Pancreas (tissue), 10 donors: ENCODE measurements at places on chromosomes 11 and 22.

DNA sequence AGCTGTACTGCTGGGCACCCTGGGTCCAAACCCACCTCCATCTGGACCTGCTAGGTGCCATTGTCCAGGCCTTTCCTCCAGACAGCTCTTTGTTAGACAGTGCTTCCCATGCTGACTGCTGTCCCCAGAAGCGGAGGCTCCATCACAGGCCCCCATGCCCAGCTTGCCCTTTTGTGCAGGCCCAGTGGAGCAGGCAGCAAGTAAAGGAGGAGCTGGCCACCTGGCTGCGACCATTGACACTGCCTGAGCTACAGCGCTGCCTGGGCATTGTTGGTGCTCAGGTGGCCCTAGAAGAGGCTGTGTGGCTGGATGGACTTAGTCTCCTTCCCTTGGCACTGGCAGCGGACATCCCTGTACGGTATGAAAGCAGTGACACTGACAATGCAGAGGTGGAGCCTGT is 1.5 kb downstream of the DNHD1 start:
- DNase-seq, result no peak

DNA sequence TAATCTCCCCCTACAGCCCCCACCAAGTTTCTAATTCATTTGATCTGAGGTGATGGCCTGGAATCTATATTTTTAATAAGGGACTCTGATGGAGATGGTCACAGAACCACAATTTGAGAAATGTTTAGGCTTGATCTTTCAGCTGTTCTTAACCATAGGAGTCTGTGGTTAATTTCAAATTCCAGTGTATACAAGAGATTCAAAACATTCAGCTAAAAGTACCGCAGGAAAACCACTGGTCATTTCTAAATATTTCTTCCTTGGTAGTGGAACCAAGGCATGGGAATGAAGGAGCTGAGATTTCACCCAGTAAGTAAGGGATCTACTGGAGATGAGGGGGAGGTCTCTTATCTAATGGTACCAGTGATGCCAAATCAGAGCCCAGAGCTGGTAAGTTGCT is 18.3 kb upstream of the GALNT18 start:
- no peak for DNase-seq

DNA sequence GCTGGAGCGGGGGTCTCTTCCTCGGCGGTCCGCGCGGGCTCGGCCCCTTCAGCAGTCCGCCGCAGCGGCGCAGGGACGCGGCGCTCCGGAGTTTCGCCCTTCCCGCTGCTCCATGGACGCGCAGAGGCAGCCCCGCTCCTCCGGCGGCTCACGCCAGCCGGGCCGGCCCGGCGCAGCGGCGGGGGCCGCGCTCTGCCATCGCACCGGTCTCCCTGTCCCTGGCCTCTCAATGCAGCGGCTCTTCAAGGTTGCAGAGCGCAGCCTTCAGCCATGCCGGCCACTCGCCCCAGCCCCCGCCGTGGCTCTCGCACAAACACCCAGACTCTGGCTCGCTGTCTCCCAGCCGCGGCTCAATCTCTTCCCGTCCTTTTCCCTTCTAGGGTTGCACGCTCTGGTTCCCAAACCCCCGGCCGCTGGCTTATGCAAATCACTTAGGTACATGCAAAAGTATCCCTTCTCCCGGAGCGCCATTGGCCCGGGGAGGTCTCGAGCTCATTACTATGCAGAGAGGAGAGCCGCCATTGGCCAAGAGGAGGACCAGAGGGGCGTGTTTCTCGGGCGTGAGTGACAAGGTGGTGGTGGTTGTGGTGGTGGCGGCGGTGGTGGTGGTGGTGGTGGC is at the start of gene LGR4:
Gene LGR4 (minus strand): TSS at position 393 of the 619 bp plus-strand sequence. CDS start 488 bp downstream, outside the sequence.
- DNase-seq, result peak; percentile 97

- DNase-seq, result no peak
Observed at GRCh38 chr11:62461740-62462507, 43.1 kb downstream of the SCGB1A1 start.

DNA sequence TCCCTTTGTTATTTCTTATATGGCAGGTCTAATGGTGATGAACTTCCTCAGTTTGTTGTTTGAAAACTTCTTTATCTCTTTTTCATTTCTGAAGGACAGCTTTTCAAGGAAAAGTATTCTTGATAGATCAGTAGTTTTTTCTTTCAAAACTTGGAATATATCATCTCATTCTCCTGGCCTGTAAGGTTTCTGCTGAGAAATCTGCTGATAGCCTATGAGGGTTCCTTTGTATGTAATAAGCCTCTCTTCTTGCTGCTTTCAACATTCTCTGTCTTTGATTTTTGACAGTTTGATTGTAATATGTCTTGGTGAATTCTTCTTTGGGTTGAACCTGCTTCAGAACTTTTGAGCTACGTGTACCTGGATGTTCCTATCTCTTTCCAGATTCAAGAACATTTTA is 46.0 kb downstream of the PIWIL4 start:
- no peak for DNase-seq

- peak; percentile 27 for DNase-seq
Observed at GRCh38 chr11:12103411-12104225, 6.8 kb upstream of the MICAL2 start.

DNA sequence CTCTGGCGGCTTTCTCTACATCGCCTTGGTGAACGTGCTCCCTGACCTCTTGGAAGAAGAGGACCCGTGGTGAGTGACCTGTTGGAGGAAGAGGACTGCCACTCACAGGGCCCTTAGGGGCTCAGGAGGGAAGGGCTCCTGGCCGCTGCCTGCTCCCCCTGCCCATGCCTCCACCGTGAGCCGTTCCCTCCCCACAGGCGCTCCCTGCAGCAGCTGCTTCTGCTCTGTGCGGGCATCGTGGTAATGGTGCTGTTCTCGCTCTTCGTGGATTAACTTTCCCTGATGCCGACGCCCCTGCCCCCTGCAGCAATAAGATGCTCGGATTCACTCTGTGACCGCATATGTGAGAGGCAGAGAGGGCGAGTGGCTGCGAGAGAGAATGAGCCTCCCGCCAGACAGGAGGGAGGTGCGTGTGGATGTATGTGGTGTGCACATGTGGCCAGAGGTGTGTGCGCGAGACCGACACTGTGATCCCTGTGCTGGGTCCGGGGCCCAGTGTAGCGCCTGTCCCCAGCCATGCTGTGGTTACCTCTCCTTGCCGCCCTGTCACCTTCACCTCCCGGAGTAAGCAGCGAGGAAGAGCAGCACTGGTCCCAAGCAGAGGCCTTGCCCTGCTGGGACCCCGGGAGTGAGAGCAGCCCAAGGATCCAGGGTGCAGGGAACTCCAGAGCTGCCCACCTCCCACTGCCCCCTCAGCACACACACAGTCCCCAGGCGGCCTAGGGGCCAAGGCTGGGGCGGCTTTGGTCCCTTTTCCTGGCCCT is 6.9 kb downstream of the SLC39A13 start:
- DNase-seq, result no peak

GRCh38 chr11:102683277-102683676 is 22.3 kb downstream of the MMP27 start:
- DNase-seq, result no peak

DNA sequence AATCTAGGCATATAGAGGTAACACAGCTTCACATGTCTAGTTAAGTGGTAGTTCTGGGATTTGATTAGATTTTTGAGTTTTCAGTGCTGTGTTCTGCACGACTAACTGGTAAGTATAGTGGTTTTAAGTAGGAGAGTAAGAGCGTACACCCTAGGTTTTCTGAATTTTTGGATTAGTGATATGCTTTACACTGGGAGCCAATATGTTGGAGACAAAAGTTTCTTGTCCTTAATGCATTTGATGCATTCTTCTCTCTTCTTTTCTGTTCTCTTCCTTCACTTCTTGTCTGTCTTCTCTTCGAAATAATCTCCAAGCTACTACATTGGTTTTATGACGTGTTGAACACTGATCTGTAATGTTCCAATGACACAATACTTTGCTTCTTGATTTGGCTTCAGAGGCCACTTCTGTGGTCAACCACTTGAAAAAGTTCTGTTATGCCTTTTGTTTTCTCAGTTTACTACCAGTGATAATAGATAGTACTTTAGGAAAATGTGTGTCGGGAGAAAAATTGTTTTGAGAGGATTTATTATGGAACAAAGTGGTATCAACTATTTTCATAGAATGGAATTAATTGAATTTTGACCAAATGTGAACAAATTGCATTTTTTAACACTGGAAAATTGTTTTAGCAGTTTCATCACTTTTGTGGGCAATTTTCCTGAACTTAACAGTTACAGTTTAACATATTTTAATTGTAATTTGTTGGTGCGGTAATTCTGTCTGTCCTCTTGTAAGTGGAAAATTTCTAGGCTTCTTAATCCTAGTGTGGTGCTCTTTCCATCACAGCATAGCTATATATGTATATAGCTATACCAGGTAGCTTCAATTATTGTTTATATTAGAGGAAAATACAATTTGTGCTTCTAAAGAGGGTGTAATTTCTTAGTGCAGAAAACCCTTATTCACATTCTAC is 2.6 kb downstream of the PDE3B start:
- DNase-seq, result no peak

GRCh38 chr11:19281041-19281440 is 40.3 kb upstream of the E2F8 start:
- DNase-seq, result no peak

DNA sequence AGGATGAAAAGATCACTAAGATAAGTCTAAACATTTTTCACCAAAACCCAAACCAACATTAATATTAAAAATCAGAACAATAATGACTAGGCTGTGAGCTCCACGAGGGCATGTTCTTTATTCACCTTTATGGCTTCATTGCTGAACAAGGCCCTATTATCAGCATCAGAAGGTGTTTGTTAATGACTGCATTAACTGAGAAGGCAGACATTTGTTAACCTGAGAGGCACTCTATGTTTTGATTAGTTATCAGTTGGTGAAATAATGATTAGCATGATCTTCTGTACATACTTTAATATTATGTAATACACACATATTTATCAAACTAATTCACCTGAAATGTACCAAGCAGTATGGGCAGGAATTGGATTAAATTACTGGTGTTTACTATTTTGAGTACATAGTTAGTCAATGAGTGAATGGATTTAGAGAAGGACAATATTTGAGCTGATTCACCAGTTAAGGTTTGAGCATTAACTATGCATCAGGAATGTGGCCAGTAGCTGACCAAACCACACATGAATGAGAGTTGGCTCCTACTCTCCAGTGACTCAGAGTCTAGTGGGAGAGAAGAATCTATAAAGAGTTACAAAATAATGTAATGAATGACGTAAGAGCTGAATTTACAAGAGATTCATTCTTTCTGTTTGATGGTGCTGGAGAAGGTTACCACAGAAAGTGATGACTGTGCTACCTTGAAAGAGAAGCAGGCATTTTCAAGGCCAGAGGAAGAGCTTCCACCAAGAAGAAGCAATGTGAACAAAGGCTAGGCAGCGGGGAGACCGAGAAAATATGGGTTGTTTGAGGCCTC is 6.7 kb downstream of the IL18 start:
- DNase-seq, result no peak

DNA sequence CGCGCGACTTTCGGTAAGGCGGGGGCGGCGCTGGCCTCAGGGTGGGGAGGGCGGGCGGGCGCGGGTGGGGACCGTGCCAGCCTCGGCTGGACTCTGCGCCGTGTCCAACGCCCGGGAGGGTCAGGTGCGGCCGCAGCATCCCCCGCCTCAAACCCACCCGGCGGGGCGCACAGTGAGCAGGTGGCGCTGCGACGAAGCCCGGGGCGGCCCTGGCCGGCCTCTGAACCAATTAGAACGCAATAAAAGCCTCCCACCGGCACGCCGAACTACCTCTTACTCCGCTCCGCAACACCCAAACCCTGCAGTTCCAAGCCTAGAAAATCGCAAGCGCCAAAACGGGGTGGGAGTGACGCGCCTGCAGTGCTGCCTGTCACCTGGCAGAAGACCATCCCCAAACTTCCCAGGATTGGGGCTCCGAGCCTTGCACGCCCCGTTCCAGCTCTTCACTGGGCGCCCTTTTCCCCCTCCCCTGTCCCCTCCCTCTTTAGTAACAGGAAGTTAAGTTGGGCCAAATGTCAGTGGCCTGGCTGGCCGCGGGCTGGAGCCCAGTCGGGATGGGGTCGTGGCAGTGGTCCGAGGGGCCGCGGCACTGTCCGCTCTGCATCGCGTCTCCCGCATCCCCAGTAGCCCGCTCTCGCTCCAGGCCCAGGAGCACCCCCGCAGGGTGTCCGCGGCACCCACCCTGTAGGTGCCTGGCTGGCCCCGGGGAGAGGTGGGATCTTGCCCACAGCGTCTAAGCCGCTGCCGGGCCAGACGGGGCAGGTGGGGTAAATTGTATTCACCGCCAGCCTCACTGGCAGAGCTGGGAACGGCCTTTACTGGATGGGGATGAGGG is 541 bp downstream of the MICAL2 start:
- peak; percentile 52 for DNase-seq

DNA sequence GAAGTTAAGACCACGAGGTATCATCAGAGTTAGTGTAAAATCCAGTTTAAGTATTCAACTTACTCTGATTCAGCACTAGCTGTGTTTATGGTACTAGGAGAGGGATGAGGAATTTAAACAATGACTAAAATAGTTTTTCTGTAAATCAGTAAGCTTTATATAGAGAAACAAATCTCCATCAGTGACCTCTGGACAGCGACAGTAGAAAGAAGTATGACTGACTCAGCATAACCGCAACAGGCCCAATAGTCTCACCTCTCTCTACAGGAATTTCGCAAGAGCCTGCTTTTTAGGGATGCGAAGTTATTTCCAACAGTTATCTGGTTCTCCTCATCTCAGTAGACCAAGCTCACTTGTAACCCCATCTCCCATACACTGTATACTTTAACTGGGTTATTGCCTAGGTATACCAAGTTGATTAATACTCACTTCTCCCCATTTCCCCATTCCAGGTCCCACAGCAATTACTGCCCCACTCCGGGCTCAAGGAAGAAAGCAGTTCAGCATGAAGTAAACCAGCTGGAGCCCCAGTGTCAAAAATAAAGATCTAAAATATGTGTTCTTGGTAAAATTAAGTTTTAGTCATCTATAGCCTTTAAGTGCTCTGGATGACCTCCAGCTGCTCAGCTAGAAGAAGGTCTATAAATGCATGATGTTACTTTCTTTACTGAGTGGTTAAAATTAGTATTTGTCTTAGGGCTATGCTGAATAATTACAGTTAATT is 770.6 kb upstream of the CCDC90B start:
- no peak for DNase-seq

- no peak for DNase-seq
Observed at GRCh38 chr11:68711114-68711513, 26.8 kb downstream of the GAL start.
